AG10803 (cell line): ENCODE measurements at places on chromosomes 7 and 10.

DNA sequence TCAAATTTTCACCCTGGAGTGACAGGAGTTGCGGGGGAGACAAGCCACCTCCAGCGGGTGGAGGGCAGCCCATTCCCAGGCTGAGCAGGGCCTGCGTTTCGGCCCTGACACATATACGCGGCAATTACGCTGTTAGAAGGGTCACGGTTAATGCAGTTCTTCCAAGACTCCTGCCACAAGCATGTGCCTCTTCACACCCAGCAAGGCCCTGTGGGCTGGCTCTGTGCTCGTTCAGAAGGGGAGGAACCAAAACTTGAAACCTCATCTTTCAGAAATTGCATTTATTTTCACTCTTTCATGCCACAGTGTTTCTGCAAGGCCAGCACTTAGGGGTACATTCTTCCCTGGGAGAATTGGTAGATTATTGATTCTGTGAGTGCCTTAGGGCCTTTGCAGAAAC, 24.7 kb downstream of the LRMDA start:
- no peak for DNase-seq

GRCh38 chr7:98286701-98287485, 5.4 kb downstream of the BRI3 start:
- no peak for DNase-seq

- no peak for DNase-seq
Observed at GRCh38 chr7:142753366-142753765, 4.1 kb downstream of the PRSS1 start.

GRCh38 chr10:65550761-65551160, 1375.1 kb upstream of the LRRTM3 start:
- no peak for DNase-seq

GRCh38 chr10:42997849-42998165, 79.1 kb upstream of the RET start:
- no peak for DNase-seq

- DNase-seq: peak; percentile 18
Observed at GRCh38 chr7:6382817-6383216, 64.9 kb downstream of the DAGLB start.

GRCh38 chr10:47145290-47145934, 154.6 kb upstream of the GDF10 start:
- DNase-seq: no peak

DNA sequence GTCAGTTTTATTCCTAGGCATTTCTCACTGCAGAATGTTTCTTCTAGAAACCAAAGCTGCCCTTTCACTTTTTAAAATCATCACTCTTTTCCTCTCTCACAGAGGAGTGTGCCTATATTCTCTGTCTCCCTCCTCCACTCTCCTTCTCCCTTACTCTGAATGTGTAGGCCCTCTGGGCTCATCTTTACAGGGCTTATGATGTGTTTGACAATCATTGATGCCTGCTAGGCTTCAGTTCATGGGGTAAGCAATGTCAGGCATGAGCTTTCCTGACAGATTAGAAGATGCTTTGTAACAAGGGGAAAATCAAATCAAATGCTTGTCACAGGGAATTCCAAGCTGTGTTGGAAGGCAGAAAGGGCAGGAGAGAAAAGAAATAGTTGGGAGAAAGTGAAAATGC, 742.9 kb downstream of the SORCS3 start:
- DNase-seq: no peak

DNA sequence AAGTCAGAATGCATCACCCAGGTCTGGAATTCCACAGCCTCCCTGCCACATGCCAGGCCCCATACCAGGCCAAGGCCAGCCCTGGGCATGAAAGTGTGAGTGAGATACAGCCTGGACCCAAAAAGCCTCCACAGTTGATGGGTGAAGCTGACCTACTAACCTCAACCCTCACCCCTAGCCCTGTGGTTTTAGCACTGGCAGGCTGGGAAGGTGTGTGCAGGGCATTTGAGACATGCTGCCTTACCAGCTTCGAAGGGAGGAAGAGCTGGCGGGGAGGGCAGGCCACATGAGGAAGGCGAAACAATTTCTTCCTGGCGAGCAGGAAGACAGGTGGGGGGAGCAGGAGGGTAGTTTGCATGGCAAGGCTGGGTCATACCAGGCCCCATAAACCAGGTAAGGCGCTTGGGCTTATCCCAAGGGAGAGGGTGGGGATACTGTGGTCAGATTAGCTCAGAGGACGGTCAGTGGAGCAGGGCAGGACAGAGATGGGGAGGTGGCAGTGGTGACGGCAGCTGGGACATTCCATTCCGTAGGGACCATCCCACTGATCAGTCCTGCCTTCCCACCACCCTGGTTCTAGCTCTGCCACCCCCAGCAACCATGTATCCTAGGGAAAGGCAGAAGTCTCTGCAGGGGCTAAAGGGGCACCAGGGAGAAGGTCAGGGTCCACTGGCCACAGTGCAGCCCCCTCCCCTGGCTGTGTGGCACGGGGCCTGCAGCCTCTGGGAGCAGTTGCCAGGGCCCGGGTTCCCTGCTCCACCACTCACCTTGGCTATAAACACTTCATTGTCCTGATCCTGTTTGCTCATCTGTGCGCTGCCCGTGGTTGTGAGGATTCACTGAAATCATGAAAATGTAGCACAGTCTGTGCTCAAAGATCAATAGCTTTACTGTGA, 155.8 kb downstream of the NRF1 start:
- no peak for DNase-seq

DNA sequence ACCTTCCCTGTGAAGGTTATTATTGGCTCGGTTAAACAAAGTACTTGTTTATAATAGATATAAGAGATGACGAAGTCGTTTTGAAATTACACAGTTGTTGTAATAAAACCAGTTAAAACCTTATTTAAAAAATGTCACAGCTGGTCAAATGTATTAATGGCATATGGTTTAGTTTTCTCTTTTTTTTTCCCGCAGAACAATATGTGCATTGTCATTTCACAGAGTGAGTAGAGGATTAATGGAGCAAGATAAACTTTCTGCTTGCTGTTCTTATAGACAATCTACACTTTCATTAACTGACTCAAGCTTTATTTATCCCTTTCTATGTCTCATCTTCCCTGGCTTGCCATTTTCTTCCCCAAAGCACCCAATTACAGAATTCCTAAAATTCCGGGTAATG, 404.3 kb upstream of the NPVF start:
- DNase-seq: no peak

DNA sequence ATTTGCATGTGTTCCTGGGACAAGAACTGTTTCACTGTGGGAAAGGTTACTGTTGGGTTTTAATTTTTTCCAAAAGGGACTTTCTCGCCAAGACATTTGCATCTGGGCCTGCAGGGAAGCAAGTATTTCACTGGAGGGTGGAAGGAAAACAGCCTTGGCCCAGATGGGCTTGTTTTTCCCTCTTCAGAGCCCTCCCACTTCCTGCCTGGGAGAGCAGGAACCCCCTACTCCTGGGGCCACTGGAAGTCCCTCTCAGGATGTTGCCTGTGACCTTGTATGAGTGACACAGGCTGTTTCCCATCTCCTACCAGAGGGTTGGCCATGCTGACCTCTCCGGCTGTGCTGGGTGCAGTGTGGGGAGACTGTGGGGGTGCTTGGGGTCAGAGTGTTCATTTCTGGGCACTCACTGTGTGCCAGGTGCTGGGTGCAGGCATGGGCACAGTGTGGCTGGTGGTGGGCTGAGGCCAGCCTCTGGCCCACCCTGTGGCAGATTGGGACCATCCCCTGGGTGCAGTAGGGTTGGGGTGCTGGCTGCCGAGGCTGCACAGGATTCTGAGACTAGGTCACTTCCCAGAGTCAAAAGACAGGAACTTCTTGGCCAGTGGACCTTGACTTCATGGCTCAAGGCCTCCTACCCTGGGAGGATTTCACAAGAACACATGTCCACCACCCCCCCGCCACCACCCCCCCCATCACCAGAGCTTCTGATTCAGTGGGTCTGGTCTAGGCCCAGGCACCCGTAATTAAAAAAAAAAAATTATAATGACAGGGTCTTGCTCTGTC, 10.2 kb downstream of the TSPAN15 start:
- DNase-seq: no peak

DNA sequence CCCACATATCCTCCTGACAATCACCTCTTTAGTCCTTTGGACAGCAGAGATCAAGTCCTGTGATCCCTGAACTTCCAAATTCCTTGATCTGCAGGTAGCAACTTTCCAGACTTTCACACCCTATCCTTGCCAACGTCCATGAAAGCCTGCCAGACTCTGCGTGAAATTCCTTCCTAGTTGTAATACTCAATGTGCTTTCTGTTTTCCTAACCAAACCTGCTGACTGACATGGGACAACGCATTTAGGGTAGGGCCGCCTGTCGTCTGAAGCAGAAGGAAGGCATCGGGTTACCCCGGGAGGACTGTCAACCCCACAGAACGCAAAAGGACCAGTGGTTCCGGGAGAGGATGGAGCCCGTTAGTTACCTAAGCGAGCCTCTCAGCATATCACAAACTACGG, 23.9 kb downstream of the ITGA8 start:
- no peak for DNase-seq

DNA sequence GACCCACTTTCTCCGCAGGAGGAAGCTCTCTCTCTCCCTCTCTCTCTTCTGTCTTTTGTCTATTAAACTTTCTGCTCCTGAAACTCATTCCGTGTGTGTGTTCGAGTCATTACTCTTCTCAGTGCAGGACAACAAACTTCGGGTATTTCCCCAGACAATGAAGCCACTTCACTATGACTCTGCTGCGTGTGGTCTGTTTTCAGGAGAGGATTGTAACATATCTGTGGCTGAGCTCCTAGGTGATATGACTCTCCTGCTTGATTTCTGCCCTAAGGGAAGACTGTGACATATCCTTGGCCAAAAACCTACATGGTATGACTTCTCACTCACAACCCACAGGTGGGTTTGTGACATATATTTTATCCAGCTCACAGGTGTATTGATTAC, 39.9 kb upstream of the ZNF107 start:
- no peak for DNase-seq
